ENCODE measurements at places on chromosomes 2 and 18.

- DNase-seq: no peak
Measured at GRCh38 chr2:55887901-55888624, 35.5 kb downstream of the EFEMP1 start.

GRCh38 chr2:20551260-20551944, 99.5 kb downstream of the HS1BP3 start:
- DNase-seq: no peak

- no peak for DNase-seq
Measured at GRCh38 chr18:39693359-39693758, 2127.8 kb upstream of the CELF4 start.

GRCh38 chr2:84807063-84807485, 73.8 kb downstream of the TRABD2A start:
- DNase-seq: no peak

GRCh38 chr2:173221937-173222594, 132.6 kb upstream of the CDCA7 start:
- no peak for DNase-seq

DNA sequence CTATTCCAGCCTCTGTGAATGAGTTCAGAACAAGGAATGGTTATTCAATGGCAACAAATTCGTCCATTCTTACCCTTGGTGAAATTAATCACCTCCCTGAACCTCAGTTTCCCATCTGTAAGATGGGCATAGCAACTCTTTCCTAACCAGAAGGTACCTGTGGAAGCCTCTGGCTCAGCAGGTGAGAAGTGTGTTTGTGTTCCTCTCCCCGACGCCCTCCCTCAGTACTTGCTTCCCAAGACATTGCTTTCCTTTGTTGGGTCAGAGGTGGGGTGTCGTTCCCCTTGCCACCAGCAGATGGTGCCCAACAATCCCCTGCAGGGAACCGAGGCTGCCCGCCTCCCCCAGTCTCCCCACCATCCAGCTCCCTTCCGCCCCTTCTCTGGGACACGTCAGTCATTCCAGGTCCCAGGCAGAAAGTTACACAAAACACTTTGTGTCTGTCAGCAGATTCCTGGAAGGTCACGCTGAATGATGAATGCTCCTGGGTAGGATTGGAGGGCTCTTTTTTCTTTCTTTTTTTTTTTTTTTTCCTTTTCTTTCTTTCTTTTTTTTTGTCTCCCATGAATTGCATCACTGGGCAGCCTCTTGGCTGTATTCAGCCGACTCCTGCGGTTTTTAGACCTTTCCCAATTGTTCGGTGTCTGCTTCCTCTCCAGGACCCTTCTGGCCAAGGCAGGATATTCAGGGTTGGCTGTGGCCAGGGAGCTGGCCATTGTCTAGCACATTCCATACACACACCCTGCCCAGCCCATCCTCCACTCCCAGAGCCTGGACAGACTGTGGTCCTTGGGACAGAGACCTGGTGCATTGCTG, 117.3 kb downstream of the LPIN1 start:
- DNase-seq: peak; percentile 60

DNA sequence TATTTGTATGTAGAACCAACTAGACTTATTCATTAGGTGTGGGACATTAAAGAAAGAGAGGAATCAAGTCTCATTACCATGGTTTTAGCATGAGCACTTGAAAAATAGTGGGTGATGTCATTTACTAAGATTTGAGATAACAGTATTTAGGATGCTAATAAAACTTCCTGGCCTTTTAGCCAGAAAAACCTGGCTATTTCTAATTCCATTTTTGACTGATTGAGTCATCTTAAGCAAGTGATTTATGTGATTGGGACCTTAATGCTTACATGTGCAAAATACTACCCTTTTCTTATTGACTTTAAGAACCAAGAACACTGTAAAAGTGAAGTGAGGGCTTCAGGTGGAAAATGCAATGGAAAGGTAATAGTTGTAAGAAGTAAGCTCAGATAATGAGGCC, 196.8 kb upstream of the SESTD1 start:
- DNase-seq: no peak

DNA sequence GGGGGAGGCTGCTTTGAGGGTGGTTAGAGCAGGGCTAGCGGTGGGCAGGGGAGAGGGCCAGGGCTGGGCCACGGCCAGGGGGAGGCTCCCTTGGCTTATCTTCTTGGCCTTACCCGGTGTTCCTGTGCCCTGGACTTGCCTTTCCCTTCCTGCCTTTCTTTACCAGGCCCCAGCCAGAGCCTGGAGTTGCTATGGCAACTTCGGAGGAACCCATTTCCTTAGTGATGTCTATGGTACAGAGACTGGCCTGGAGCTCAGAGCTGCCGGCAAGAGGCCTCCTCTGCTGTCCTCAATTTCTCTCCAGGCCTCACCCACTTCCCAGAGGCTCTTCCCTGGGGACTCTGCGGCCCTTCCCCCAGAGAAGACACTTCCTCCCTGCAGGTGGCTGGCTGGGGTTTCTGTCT, 11.5 kb downstream of the SPEG start:
- no peak for DNase-seq

DNA sequence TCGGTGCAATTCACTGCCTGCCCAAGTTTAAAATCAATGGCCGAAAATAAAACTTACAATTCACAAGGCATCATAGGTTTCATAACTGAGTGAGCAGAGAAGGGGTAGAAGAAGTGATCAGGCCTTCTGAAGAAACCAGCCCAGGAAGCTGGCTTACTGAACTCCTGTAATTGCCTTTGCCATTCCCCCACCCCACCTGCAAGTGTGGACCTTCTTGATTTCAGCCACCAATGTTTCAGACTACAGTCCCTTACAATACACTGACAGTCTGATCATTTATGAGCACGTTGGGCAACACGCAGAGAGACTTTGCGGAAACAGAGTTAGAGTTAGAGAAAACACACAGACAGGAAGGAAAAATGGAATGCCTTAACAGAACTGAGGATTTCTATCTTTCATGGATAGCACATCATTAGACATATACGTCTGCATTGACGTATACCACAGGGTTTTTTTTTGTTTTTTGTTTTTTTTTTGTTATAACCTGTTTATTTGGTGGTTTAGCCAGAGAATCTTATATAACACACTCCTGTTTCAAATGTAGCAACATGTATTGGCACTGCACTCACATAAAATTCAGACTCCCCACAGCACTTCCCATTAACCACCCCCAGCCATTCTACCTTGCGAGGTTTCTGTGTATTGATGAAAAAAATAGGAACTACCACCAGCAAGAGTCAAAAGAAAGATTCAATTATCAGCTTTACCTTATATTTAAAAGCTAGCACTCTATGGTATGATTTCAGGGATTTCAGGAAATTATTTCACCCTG, 126.4 kb downstream of the CACNB4 start:
- DNase-seq: no peak

DNA sequence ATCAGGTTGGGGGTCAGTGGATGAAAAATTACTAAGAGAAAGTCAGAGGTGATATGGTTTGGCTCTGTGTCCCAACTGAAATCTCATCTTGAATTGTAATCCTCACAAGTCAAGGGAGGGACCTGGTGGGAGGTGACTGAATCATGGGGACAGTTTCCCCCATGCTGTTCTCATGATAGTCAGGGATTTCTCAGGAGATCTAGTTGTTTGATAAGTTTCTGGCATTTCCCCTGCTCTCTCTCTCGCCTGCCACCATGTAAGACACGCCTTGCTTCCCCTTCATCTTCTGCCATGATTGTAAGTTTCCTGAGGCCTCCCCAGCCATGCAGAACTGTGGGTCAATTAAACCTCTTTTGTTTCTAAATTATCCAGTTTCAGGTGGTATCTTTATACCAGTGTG, 945.8 kb upstream of the CRIM1 start:
- DNase-seq: no peak

GRCh38 chr18:76972846-76973519, 150.6 kb downstream of the ZNF236 start:
- no peak for DNase-seq

DNA sequence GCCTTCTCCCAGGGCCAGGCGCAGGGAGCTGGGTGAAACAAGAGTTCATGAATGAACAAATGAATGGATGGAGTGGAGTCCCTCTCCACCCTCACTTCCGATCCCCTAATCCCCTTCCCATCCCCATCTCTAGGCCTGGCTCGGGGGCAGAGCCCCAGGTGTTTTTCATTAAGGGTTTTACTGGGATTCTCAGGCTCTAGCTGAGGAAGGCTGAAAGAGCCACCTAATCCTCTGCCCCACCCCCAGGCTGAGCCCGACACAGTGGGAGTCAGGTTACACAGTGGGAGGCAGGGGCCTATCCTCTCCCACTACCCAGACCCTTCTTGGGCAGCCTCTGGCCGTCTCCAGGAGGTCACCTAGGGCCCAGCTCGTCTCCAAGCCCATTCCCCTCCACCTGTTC, 36.1 kb downstream of the SDC1 start:
- no peak for DNase-seq

DNA sequence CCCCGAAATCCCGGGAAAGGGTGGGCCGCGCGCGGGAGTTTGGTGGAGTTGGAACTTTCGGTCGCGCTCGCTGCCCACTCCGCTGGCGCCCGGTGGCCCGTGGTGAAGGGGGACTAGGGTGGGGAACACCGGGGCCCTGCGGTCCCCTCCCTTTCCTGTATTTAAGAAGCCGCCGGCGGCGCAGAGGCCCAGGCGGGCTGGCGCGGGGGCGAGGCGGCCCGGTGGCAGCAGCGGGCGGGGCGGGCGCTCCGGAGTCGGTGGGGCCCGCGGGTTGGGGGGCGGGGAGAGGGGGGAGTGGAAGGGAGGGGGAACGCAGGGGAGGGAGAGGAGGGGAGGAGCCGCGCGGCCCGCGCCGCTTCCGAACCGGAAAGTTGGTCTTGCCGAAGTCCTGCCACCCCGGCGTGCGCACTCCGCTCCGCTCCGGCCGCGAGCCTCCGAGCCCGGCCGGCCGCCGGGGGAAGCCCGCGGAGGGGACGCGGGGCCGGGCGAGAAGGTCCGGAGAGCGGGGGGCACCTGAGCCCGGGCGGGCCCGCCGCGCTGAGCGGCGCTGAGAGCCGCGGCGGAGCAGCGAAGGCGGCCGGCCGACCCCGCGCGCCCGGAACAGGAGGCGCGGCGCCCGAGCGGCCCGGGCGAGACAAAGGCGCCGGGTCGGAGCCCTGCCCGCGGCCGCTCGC, 425 bp upstream of the SALL3 start:
- no peak for DNase-seq

DNA sequence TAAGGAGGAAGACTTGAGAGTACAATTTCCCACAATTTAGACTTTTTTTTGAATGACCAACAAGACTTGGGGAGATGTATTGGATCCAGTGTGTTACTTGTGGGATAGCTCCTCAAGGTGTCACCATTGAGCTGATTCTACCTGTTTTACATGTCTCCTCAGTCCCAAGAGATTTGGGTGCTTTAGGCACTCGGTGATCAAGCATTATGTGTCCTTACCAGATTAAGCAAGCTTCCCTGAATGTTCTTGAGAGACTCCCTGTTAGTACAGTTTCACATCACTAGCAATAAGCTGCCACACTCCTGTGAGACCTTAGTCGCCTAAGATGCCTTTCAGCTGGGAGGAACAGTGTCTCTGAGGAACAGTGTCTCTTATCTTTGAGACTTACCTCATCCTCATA, 384.3 kb upstream of the SYT4 start:
- peak; percentile 25 for DNase-seq

DNA sequence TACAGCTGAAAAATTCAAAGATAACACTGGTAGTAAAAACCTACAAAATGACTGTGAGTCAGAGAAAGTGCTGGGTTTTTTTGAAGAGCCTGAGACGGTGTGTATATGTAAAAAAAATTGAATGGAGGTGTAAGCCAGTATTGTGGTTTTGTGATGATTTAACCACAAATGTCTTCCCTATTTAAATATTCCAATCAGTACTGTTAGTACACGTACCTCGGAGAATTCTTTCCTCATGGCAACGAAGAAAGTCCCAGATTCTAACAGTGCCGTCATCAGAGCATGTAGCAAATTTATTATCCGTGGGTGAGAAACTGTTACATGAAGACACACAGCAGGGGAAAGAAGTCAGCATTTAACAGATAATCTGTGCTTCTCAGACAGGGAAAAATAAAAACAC, 48.1 kb downstream of the WDR33 start:
- no peak for DNase-seq

GRCh38 chr2:65626831-65627230, 194.4 kb upstream of the SPRED2 start:
- DNase-seq: no peak

Measured in erythroblast (primary cell).